Sciatic nerve (tissue), 2 donors: ENCODE measurements at places on chromosomes 16 and 17.

DNA sequence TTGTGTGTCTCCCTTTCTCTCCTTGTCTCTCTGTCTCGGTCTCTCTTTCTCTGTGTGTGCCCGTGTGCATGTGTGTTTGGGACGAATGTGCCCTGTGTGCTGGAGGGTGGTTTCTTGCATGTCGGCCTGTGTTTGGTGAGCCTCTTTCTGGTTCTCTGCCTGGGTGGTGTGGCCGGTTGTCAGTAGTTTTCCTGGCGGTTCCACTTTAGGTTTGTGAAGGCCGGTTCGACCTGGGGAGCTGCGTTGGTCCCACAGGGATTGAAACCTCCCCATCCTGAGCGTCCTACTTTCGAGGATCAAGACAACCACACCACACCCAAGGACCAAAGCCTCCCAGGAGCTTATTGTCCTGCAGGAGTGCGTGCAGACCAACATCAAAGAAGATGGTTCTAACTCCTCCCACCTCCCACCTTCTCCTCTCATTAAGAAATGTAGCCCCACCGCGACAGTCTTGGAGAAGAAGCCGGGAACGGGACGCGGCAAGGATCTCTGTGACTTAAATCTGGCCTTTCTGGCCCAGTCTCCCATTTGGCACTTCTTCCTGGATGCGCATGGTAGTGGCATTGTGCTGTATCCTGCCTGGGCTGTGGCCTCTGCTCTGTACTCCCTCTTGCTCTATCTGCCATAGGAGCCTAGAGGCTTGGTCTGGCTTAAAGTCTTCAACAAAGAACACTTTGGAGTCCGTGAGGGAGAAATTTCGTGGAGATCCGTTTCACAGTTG lies 1685.0 kb downstream of the TP53TG3F start:
- no peak for DNase-seq

- no peak for DNase-seq
Measured at GRCh38 chr16:65097296-65097695, 24.6 kb downstream of the CDH11 start.

- DNase-seq = peak; percentile 63
Measured at GRCh38 chr16:73066927-73067670, 19.2 kb upstream of the ZFHX3 start.

- no peak for DNase-seq
Measured at GRCh38 chr16:17847234-17847795, 376.6 kb upstream of the XYLT1 start.

DNA sequence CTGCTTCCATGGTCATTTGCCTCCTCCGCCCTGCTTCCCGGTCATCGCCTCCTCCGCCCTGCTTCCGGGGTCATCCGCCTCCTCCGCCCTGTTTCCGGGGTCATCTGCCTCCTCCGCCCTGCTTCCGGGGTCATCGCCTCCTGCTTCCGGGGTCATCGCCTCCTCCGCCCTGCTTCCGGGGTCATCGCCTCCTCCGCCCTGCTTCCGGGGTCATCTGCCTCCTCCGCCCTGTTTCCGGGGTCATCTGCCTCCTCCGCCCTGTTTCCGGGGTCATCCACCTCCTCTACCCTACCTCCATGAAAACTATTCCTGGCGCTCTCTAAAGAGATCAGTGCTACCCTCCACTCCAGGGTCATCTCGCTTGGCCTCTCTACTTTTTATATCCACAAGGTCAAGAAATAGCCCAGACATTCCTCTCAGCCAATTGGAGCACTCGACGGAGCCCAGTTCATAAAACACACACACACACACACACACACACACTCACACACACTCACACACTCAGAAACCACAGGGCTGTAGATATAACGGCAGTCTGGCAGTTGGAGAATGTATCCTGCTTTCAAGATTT lies 44.8 kb downstream of the TRARG1 start:
- no peak for DNase-seq

- DNase-seq = no peak
Measured at GRCh38 chr17:81429821-81430551, 34.7 kb downstream of the BAHCC1 start.

- DNase-seq = no peak
Measured at GRCh38 chr17:66789961-66790437, 44.9 kb upstream of the CACNG5 start.

- no peak for DNase-seq
Measured at GRCh38 chr17:28774206-28774605, 30.4 kb downstream of the TRAF4 start.

DNA sequence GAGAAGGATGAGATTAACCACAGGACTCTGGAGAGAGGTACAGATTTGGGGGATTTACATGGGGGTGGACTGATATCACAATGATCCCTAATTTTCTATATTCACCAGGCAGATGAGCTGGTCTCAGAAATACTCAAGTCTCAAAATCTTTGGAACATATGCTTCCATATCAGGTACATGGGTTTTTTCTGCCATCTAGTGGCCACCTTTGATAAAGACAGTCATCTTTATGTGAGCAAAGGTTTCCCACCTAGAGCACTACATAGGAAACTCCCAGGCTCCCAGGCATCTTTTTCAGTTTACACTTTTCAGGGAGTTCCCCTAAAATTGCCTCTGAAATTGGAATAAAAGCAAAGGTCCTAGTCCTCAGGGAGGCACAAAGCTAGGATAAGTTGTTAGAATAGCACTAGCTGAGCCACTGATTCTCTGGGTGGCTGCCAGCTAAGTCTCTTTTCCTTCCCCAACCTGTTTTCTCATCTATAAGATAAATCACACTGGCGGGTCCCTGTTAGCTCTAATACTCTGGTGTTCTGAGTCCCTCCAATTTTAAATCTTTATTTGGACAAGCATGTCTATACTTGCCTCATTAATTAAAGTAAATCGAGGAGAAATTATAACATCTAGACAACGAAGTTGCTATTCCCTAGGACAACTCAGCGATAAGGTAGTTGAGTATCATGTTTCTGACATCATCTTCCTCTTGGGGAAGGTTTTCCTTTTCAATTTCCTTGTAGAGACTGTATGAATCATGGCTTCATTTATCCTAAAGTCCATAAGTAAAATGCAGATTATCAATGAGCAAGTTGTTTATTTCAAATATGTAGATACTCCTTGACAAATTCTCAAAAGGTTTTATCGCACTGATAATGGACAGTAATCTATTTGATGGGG lies 19.0 kb upstream of the MON1B start:
- no peak for DNase-seq

DNA sequence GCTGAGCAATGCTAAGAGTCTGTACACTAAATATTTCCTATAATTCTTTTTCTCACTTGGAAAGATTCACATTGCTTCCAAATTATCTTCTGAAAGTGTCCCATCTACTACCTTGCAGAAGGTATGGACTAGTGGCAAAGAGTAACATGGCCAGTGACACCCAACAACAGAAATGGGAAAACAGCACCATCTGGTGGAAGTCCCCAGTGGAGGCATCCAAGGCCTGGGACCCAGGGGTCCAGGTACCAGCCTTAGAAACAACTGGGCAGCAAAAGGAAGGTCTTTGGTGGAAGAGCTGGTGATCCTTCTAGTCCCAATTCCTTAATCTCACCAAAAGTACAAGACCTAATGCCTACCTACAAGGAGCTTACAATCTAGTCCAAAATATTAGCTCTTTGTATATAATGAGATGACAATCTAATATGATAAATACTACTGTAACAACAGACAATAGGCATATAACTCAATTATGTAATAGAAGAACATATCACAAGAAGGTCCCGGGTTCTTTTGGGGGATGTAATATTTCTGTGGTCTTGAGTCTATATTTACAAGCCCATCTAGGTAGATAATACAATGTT lies 55.3 kb downstream of the SKAP1 start:
- DNase-seq = no peak

DNA sequence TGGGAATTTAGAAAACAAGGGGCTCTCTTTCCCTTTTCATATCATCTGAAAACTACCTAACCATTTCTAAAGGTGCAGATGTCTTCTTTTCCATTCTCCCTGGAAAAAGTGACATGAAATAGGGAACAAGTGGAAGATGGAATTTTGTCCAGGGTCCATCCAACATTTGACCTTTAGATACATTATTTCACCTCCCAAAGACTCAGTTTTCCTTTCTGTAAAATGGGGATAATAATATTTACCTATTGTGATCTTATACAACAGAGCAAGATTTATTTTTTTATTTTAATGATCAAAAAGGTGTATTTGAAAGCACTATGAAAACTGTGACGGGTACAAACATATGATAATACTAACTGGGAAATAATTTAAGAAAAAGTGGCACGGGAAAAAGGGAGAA lies 106.3 kb downstream of the HS3ST3A1 start:
- no peak for DNase-seq

GRCh38 chr17:49823614-49824013 lies 24.3 kb downstream of the TAC4 start:
- DNase-seq = no peak

DNA sequence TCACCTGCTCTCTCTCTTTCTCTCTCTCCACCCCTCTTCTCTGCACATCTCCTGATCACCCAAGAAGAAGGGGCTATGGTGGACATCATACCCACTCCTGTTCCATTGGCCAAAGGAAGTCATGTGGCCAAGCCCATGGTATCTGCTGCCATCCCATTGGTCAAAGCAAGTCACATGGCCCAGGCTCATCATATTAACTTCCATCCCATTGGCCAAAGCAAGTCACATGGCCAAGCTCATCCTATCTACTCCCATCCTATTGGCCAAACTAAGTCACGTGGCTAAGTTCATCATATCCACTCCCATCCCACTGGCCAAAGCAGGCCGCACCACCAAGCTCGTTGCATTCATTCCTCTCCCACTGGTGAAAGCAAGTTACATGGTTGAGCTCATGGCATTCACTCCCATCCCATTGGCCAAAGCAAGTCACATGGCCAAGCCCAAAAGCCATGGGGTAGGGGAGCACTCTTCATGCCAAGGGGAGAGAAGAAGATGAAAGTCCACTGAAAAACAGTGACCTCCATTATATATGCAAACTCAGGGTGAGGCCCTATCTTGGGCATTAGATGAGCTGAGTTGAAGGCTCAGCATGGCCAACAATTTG lies 29.2 kb downstream of the SNX20 start:
- no peak for DNase-seq

DNA sequence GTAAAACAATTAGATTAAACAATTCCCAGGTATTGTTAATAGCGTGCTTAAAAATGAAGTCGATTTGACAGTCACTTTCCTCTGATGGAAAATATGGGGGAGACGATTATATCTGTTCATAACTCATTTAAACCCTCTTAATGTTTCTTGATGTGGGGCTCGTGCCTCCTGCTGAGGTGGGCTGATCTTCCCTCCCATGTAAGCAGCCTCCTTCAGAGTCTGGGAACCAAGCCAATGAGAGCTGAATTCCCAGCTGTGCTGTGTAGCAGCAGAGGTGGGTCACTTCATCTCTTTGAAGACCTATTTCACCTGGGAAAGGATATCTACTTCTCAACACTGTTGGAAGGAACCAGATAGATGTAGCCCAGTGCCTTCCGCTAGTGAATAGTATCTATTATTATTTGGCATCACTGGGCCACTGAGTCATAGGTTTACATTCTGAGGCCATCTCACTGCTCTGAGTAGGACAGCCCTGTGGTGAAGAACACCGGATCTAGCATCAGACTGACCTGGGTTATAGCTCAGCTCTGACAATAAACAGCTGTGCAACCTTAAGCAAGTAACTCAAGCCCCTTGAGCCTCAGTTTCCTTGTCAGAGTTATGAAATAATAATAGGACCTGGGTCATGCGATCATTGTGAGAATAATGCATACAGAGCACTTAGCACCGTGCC lies 85.3 kb upstream of the C16orf82 start:
- DNase-seq = no peak

DNA sequence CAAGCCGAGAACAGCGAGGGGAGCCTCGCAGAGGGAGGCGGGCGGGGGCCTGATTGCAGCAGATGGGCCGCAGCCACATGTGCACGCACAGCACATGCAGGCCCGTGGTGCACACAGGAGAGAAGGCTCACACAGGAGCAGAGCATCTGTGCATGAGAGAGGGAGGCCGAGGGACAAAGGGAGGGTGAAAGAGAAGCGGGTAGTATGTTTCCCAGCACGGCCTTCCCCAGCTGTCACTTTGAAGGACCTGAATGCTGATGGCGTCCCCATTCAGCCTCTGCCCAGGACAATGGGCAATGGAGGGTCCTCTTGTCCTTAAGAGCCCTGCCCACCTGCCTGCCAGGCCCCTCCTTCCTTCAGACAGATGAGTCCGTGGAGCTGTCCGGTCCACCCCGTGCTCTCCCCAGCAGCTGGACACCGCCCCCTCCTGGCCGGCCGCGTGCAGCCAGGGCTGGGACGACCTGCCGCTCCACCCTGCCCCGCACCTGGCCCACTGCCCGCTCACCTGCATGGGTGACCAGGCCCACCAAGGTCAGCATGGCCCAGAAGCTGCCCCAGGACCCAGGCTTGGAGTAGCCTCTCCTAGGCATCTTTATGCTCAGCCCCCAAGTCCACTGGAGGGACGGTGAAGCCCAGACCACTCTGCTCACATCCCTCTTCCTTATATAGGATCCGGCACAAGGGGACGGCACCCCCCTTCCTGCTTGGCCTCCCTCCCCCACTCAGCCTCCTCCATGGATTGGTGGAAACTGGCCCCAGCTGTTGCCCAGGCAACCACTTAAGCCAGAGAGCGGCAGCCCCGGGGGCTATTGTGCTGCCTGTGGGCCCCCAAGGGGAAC lies at the start of gene BTBD17:
TSS of gene BTBD17 (minus strand) at position 639 of the 839 bp plus-strand sequence. CDS start at position 590, 49 bp downstream.
- DNase-seq = peak; percentile 83

- DNase-seq = no peak
Measured at GRCh38 chr16:70391881-70392481, 45.3 kb downstream of the DDX19A start.

DNA sequence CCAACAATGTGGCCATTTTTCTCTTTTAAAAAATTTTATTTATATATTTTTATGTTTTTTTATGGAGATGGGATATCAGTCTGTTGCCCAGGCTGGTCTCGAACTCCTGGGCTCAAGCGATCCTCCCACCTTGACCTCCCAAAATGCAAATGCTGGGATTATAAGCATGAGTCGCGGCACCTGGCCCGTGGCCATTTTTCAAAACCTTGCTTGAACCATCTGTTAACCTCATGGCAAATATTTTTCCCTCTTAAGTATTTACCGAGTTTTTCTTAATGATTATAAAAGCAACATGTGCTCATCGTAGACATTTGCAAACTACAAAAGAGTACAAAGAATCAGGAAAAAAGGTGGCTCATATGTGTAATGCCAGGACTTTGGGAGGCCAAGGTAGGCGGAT lies 127.6 kb downstream of the ABCC6 start:
- DNase-seq = no peak

GRCh38 chr17:81387100-81388090 lies 7.9 kb upstream of the BAHCC1 start:
- DNase-seq = no peak

DNA sequence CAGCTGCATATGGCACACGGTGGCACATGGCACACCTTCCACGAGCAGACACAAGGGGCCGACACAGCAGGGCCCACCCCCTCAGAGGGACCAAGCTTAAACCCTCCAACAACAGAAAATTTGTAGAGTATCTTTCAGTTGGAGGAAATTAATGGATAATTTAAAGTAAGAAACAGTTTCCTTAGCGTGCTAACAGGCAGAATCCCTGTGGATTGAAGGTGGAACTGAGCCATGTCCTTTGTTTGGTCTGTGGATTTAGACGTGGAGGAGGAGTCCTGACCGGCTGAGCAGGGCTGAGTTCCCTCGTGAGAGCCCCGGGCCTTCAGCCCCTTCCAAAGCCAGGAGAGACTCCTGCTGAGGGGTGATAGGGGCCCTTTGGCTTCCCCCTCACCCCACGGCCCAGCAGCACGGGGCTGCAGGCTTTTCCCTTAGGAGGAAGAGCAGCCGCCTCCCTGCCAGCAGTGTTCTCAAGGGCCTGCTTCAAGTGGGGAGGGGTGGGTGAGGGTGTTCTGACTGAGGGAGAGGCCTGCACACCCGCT lies 1.4 kb upstream of the CYB561 start:
- no peak for DNase-seq

GRCh38 chr16:89670496-89671431 lies 13.1 kb downstream of the SPATA33 start:
- no peak for DNase-seq
